ENCODE measurements at places on chromosomes 7 and 10.

DNA sequence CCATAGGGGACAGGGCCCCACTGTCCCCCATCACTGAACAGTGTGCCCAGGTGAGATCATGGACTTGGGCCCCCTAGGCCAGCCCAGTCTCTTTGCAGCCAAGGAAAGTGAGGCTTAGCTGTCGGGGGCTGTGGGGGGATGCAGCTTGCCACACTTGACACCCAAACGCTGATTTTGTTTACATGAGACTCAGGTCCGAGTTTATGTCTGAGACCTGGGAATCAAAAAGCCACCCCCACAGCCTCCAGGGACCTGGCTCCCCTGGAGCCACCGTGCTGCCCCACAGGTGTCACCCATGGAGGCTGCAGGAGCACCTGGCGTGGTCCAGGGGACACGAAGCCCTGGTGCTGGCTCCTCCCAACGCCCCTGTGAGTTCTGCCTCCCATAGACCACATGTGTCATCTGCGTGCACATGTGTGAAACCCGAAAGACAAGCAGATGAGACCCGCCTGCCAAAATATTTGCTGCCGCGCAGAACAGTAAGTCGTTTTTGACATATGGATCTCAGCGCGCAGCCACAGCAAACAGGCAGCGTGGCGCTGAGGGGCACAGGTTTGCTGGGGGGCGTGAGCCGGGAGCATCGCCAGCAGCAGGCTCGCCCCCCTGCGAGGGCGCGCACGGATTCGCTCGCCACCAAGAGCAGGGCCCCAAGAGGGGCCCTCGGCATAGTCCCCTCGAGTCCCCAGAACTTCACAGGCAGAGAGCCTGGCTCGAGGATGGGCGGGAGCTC is 112.3 kb downstream of the LHPP start:
- DNase-seq: no peak

GRCh38 chr7:132150711-132151110 is 425.6 kb downstream of the PLXNA4 start:
- no peak for DNase-seq

DNA sequence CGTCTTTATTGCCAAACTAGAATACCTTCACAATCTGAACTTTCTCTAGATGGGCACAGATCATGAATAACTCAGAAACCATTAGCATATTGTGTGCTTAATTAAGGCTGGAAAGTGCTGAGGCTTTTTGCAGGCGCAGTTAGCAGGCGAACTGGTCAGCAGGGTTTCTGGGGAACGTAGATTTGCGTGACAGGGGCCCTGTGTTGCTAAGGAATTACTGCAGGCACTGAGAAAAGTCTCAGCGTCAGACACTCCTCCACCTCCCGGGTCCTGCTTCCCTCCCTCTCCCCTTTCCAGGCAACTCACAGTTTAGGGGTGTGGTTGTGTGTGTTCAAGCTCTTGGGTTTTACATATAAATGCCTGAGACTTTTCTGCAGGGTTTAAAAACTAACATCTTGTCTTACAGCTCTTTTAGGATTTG is 2.2 kb downstream of the MAP3K8 start:
- DNase-seq: no peak

- no peak for DNase-seq
Observed at GRCh38 chr10:48774416-48775205, 89.9 kb downstream of the WDFY4 start.

DNA sequence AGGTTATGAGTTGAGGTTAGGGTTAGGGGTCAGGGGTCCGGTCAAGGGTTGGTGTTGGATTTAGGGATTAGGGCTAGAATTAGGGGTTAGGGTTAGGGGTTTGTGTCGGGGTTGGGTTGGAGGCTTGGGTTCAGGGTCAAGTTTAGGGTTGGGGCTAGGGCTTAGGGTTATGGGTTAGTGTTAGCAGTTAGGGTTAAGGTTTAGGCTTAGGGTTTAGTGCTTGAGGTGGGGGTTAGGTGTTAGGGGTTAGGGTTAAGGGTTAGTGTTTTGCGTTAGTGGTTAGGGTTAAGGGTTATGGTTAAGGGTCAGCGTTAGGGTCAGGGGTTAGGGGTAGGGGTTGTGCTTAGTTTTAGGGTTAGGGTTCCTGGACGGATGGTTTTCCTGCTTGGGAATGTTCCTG is 1.7 kb upstream of the SYCE1 start:
- DNase-seq: no peak

GRCh38 chr10:95796504-95796903 is 40.5 kb downstream of the ENTPD1 start:
- DNase-seq: no peak

- no peak for DNase-seq
Observed at GRCh38 chr7:80725181-80725611, 86.8 kb downstream of the CD36 start.

DNA sequence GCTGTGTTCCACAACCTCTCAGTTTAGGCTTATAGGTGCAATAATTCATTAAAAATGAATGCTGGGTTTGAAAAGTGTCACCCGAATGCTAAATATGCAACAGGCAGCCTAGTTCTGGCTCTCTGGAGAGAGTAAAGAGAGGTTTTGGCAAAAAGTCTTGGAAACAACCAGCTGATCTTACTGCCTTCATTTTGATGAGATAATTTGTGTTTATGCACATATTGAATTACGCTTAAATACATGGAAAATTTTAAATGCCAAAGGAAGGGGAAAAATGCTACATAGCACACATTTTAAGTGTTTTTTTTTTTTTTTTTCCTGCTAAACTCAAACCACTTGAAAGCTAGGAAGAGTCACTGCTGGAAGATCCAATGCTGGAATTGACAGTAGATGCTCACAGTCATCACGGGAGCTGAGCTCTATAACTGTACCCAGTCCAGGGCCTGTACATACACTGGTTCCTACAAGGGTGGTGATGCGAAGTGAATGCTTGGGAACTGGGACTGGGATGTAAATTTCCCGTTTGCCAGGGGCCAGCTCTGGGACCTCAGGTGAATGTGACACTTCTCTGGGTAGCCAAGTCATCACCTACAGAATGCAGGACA is 151.5 kb downstream of the PFKFB3 start:
- no peak for DNase-seq

- no peak for DNase-seq
Observed at GRCh38 chr10:6173203-6173602, 29.5 kb upstream of the PFKFB3 start.

Data from stimulated activated CD8-positive, alpha-beta memory T cell treated with anti-CD3 and anti-CD28 coated beads, Interleukin-4, amount 100 ng/mL, for 4 hours (primary cell).